ENCODE measurements at places on chromosomes 6 and 20. TPM values are rescaled to one million over a fixed set of nuclear protein-coding genes. Genes with fewer than 3 reads are reported as not detected.

Gene MRAP2
- 0.75 TPM for total RNA-seq

Gene HSPA1L
- 1.2 TPM for total RNA-seq

Gene FGD2
- total RNA-seq: 0.06 TPM

Gene BPIFB3
- total RNA-seq: not detected

Gene TDRD6
- total RNA-seq: 0.15 TPM

Gene NDUFAF5
- total RNA-seq: 16.9 TPM

Gene OPRL1
- total RNA-seq: 3.3 TPM

Gene ZNF334
- 45.9 TPM for total RNA-seq

Gene ADISSP
- 42.8 TPM for total RNA-seq

Gene PNLDC1
- total RNA-seq: 0.06 TPM

Gene TNFRSF6B
- not detected for total RNA-seq

Gene LHFPL5
- total RNA-seq: not detected

DNA sequence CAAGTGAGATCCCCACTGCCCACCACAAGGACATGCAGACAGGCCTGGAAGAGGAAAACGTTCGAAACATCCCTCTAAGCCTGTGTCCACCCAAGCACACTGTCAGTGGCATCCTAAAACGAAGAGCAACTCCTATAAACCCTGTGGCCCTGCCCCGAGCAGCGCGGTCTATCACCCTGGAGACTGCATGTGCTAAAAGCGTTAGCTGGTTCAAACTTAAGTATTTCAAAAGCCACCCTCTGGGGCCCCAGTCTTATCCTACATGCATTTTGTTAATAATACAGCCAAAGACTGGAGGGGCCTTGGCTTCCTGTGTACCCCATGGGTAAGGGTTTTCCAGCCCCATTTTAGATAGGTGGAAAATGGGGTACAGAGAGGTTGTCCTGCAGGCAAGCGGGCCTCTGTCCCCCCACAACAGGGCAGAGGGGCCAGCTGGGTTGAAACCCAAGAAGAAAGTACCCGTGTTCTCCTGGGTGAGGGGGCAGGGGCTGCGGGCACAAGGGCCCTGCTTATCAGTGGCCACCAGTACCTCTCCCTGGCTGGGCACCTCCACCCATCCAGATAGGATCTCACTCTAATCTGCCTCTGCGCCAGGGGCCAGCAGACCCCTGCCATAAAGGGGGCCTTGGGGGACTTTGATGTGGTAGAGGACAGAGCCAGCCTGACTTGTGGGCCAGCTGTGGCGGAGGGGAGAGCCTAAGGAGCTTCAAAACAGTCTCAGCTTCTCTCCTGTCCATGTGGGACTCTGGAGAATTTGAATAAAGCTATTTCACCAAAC lies 28.3 kb downstream of the PREX1 start:
- peaks cover 5% of the 10 kb centered on the region for H3K27me3 ChIP-seq
- no peak overlapping the region for H3K27ac ChIP-seq
- H3K4me1 ChIP-seq: peaks cover 30% of the 10 kb centered on the region
- DNase-seq: no peak
- H3K4me3 ChIP-seq: no peak overlapping the region

- DNase-seq: no peak
- peaks cover 6% of the 10 kb centered on the region for H3K36me3 ChIP-seq
- H3K27me3 ChIP-seq: no peaks in the 10 kb centered on the region
Measured at GRCh38 chr6:4004249-4004648, 74.7 kb downstream of the FAM217A start.

DNA sequence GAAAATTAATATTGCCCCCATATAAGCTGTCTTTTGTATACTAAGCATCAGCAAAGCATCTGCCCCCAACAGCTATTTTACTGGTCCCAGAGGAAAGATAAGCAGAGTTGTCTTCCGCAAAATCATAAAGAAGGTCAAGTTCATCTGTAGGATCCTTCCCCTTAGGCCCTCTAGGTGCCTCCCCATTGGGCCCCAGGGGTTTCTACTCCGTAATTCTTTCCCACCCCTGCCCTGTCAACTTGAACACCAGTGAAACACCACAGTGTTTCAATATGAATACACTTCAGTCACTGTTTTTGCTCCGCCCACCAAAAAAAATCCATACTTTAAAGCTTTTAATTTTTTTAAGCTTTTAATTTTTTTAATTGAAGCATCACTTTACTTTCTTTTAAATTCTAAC lies 159.2 kb downstream of the ATXN1 start:
- no peaks in the 10 kb centered on the region for H3K27me3 ChIP-seq
- no peaks in the 10 kb centered on the region for H3K4me1 ChIP-seq
- no peak overlapping the region for H3K4me3 ChIP-seq
- H3K27ac ChIP-seq: no peak overlapping the region

DNA sequence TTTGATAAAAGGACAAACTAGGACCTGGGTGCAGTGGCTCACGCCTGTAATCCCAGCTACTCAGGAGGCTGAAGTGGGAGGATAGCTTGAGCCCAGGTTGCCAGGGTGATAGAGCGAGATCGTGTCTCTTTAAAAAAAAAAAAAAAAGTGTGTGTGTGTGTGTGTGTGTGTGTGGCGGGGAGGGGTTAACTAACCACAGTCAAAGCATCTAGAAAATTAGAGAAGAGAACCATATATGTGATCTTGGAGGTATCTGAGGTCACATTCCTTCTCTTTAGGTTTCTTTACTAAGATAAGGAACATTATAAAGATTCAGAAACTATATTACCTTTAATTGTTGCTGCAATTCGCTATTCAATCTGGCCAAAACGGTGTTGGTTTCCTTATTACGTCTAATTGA lies 80.9 kb downstream of the REPS1 start:
- no peaks in the 10 kb centered on the region for H3K27me3 ChIP-seq
- no peak overlapping the region for H3K4me3 ChIP-seq
- H3K4me1 ChIP-seq: no peaks in the 10 kb centered on the region
- peaks cover 50% of the 10 kb centered on the region for H3K36me3 ChIP-seq
- no peak for DNase-seq

- H3K36me3 ChIP-seq: no peaks in the 10 kb centered on the region
- DNase-seq: no peak
- H3K4me1 ChIP-seq: no peaks in the 10 kb centered on the region
- H3K27ac ChIP-seq: no peak overlapping the region
- H3K4me3 ChIP-seq: no peak overlapping the region
Measured at GRCh38 chr6:134654751-134655150, 295.1 kb downstream of the ALDH8A1 start.

DNA sequence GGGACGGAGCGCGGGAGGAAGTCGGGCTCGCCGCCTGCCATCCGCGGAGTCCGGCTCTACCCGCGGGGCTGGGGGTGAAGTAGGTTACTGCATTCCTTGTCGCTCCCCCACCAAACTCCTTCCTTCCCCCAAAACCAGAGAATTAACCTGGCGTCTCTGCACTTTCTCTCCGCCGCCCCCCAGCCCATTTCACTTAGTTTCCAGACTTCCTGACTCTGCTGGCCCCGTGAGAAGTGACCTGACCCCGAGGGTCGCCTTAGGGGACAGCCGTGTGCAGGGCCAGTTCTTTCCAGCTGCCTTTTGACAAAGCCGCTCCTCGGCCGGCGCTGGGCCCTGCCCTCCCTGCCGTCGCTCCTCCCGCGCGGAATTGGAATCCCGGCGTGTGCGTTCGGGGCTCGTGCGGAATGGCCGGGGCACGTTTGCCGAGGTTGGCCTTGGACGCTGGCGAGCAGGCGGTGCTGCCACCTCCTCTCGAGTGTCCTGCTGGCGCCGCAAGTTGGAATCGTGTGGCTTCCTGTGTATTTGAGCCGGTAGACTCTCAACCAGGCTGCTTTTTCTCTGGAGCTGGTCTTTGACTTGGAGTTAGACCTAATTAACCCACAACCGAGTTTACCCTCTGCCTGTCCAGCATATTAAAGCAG lies 650 bp downstream of the DCBLD1 start:
- H3K36me3 ChIP-seq: no peaks in the 10 kb centered on the region
- H3K4me3 ChIP-seq: peak overlapping the region; percentile 70
- H3K27me3 ChIP-seq: peaks cover 59% of the 10 kb centered on the region
- no peak overlapping the region for H3K27ac ChIP-seq
- H3K4me1 ChIP-seq: no peaks in the 10 kb centered on the region

GRCh38 chr6:87667032-87667431 lies 35.0 kb downstream of the AKIRIN2 start:
- no peaks in the 10 kb centered on the region for H3K27me3 ChIP-seq
- H3K4me3 ChIP-seq: no peak overlapping the region
- H3K27ac ChIP-seq: no peak overlapping the region
- peaks cover 18% of the 10 kb centered on the region for H3K36me3 ChIP-seq
- DNase-seq: no peak

DNA sequence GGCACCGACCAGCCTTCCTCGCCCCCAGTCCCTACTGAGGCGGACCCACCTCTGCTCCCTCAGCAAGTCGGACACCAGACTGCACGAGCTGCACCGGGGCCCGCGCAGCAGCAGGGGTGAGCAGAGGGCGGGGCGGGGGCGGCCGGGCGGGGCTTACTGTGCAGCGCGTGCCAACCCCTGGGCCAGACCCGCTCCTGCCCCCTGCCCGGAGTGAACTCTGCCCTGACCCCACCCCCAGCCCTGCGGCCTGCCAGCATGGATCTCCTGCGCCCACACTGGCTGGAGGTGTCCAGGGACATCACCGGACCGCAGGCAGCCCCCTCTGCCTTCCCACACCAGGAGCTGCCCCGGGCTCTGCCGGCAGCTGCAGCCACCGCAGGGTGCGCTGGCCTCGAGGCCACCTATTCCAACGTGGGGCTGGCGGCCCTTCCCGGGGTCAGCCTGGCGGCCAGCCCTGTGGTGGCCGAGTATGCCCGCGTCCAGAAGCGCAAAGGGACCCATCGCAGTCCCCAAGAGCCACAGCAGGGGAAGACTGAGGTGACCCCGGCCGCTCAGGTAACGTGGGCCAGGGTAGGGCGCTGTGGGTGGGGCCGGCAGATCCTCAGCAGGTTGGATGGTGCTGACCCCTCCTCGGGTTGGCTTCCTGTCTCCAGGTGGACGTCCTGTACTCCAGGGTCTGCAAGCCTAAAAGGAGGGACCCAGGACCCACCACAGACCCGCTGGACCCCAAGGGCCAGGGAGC lies 1.5 kb upstream of the SLC2A4RG start:
- H3K36me3 ChIP-seq: no peaks in the 10 kb centered on the region
- peaks cover 33% of the 10 kb centered on the region for H3K4me1 ChIP-seq
- H3K27ac ChIP-seq: no peak overlapping the region
- peak; percentile 54 for DNase-seq

DNA sequence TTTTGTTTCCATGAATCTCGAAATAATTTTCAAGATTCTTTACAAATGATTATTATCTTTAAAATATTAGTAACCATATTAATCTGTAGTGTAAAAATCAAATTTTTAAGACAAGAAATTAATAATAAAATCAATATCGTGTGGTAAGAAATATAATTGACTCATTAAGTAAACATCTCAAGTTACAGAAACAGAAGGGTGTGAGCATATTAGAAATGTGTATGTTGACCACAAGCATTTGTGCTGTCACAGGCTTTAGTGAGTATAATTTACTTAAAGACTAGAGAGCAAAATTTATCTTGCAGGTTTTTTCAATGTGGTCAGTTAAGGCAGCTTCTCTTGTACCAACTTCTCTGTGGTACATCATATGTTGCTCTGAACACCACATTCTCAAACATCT lies 566.5 kb upstream of the IRAK1BP1 start:
- no peaks in the 10 kb centered on the region for H3K27me3 ChIP-seq
- no peak overlapping the region for H3K27ac ChIP-seq
- H3K4me3 ChIP-seq: no peak overlapping the region
- no peak for DNase-seq
- no peaks in the 10 kb centered on the region for H3K36me3 ChIP-seq

- DNase-seq: no peak
- H3K27me3 ChIP-seq: no peaks in the 10 kb centered on the region
- peaks cover 35% of the 10 kb centered on the region for H3K4me1 ChIP-seq
- no peak overlapping the region for H3K27ac ChIP-seq
Measured at GRCh38 chr6:17475606-17476244, 82.3 kb downstream of the CAP2 start.

GRCh38 chr6:37019065-37019450 lies 13.6 kb downstream of the FGD2 start:
- no peaks in the 10 kb centered on the region for H3K36me3 ChIP-seq
- no peak overlapping the region for H3K4me3 ChIP-seq
- H3K27ac ChIP-seq: no peak overlapping the region
- H3K27me3 ChIP-seq: no peaks in the 10 kb centered on the region

DNA sequence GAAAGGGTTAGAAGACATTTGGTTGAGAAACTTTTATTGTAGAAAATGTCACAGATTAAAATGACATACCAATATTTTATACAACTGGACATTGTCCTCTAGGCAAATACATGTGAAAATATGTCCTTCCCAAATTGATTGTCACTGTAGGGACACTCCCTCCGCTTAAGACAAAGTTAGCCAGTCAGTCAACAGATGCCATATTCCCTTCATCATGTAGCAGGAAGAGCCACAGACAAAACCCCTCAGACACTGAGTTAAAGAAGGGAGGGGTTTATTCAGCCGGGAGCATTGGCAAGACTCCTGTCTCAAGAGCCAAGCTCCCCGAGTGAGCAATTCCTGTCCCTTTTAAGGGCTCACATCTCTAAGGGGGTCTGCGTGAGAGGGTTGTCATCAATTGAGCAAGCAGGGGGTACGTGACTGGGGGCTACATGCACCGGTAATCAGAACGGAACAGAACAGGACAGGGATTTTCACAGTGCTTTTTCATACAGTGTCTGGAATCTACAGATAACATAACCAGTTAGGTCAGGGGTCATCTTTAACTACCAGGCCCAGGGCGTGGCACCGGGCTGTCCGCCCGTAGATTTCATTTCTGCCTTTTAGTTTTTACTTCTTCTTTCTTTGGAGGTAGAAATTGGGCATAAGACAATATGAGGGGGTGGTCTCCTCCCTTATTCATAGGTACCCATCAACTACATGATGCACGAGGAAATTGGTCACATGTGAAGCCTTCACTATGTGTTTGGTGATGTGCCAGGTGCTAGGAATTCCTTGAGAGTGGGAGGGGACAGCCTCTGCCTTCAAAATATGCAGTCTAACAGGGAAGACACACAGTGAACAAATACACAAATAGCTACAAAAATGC lies 155.7 kb upstream of the CDYL start:
- no peaks in the 10 kb centered on the region for H3K4me1 ChIP-seq
- H3K4me3 ChIP-seq: no peak overlapping the region
- no peak for DNase-seq
- H3K36me3 ChIP-seq: no peaks in the 10 kb centered on the region
- H3K27me3 ChIP-seq: no peaks in the 10 kb centered on the region
- no peak overlapping the region for H3K27ac ChIP-seq
